NAMALWA (cell line): ENCODE measurements at places on chromosomes 7 and 10.
A peak's percentile ranks its signal among the peaks of the same experiment; 100 is the strongest.

- no peak for DNase-seq
Observed at GRCh38 chr7:111368381-111369065, 193.8 kb downstream of the IMMP2L start.

DNA sequence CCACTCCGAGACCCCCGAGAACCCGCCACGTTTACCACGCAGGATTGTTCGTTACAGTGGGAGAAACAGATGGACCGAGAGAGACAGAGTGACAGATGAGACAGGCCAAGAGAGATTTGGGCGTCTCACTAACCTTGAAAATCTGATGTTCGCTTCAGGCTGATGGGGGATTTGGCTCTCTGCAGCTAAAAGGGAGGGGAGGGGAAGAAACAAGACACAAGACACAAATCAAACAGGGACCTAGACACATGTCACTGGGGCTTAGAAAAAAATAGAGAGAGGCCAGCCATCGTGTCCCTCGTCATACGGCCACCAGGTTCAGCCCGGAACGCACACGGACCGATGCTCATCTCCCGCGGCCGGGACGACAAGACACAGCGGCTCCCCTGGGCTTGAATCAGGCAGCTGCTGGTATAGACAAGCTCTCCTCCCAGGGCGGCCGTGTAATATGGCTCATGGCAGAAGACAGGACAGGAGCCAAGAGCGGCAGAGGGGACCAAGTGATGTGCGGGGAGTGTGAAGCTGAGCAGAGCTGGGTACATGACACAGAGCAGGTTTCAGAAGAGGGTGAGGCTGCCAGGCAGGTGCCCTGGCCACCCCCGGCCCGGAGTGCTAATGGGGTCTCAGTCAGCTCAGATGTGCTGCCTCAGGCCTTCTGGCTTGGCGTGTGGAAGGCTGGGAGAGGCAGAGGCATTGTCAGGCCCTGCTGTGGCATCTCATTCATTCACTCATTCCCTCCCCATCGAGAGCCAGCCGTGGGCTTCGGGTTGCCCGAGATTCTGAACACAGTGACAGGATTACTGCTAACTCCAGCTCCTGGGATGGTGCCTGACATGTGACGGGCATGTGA, 88.5 kb upstream of the GNA12 start:
- DNase-seq: no peak

DNA sequence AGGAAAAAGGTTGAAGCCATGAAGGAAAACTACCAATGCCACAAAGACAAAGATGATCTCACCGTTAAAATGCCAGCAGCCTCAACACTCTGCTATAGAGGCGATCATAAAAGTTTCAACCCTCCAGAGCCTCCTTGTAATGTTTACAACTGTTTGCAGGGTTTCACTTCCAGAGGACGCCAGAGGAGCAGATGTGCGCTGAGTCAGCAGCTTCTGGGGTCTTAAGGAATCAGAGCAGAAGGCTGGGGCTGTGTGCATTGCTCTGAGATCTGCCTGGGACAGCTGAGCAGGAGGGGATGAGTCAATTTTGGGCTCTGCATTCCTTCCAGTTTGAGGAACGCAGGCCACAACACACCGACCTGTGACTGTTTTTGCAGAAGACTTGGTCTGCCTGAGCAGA, 98.3 kb downstream of the TMEM130 start:
- DNase-seq: peak; percentile 26

- peak; percentile 65 for DNase-seq
Observed at GRCh38 chr7:127792528-127793342, 140.7 kb downstream of the SND1 start.

- no peak for DNase-seq
Observed at GRCh38 chr7:155995183-155995612, 182.9 kb upstream of the SHH start.

- no peak for DNase-seq
Observed at GRCh38 chr7:88523645-88524044, 217.0 kb upstream of the STEAP4 start.

- DNase-seq: no peak
Observed at GRCh38 chr10:62665771-62666170, 138.7 kb upstream of the ADO start.

- DNase-seq: no peak
Observed at GRCh38 chr10:86815035-86815617, 58.7 kb downstream of the BMPR1A start.

DNA sequence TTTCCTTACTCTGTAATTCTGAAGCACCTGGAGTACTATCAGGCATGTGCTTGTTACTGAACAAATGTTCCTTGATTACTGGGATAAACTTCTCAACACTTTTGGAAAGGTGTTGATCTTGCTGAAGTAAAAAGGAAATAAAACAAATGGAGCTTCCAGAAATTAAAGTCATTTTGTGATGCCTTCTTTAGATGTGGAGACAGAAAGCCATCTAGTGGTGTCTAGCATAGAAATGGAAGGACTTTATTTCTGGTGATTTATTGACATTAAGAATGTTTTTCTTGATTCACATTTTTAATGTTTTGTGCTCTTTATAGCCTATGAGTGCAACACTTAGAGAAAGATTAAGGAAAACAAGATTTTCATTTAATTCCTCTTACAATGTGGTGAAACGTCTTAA, 1.4 kb downstream of the SFR1 start:
- DNase-seq: peak; percentile 57

- DNase-seq: no peak
Observed at GRCh38 chr10:98030991-98031431, 590 bp upstream of the CRTAC1 start.

- DNase-seq: no peak
Observed at GRCh38 chr7:40870108-40870507, 735.3 kb downstream of the SUGCT start.

DNA sequence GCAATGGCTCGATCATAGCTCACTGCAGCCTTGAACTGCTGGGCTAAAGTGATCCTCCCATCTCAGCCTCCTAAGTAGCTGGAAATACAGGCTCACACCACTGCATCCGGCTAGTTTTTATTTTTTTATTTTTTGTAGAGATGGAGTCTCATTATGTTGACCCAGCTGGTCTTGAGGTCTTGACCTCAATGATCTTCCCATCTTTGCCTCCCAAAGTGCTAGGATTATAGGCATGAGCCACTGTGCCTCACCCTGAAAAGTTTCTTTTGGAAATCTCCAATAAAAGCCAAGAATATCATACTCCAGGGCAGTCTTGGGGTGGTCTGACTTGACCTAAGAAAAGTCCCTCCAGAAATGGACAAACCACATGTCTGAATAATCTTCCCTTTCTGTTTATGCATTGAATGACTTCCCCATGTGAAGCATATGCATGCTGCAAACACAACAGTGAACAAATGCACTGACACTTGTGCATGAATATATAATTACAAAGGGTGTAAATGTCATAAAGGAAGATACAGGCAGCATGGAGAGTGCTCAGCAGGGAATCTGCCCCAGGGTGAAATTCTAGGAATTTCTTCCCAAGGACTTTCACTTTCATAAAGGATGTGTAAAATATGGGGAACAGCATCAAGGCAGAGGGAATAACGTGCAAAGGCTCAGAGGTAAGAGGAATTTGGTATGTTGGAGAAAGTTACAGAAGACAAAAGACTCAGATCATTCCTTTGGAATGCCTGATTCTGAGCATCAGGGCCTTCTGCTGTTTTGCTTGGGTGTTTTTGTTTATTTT, 142.4 kb upstream of the LYZL1 start:
- DNase-seq: no peak

- DNase-seq: no peak
Observed at GRCh38 chr7:43303740-43304241, 191.3 kb downstream of the HECW1 start.

DNA sequence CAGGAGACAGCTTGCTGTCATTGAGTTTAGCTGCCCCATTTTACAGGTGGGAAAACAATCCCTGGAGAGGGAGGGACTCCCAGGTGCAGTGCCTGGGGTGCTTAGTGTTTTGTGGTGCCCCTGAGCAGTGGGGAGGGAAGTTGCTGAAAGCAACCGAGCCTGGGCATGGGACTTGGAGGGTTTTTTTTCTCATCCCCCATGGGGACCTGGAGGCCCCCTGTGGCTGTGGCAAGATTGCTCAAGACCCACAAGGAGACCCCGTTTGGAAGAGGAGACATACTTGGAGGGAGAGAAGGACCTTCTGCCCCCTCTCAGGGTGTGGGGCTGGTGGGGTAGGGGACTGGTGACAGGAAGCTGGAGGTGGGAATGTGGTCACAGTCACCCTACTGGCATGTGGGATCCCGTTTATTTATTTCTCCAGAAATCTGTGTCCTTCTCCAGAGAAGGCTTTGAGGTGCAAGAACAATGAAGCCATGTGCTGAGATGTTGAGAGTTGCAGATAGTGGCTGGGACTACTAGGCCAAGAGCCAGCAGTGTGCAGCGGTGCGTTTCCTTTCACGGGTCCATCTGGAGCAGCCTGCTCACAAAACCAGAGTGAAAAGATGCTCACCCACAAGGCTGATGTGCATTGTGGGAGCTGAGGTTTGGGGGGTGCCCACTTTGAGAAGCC, 21.5 kb downstream of the ZMIZ1 start:
- peak; percentile 31 for DNase-seq
